ENCODE measurements at places on chromosomes 6 and 20.

DNA sequence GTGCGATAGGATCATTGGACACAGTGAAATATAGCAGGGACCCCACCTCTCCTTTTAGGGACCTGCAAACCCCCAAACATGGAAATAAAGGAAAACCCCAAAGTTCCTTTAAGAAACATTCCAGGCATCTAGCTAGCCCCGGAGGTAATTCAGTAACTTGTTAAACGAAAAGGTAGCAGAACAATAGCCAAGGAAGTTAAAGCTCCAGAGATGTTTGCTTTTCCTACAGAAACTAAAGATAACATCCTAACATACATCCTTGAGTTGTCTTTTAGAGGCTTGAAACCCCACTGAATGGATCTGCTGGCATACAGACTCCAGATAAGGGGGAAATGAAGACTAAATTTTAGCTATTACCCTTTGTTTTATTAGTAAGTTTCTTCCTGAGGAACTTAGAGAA, 51.0 kb downstream of the FAM184A start:
- DNase-seq, result no peak

DNA sequence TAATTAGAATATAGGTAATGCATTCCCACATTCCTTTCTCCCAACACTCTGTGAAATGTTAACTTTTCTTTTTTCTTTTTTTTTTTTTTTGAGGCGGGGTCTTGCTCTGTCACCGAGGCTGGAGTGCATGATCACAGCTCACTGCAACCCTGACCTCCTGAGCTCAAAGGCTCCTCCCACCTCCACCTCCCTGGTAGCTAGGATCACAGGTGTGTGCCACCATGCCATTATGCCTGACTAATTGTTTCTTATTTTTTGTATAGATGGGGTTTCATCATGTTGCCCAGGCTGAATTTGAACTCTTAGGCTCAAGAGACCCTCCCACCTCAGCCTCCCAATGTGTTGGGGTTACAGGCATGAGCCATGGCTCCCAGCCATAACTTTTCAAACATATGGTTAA, 135.7 kb upstream of the SHLD1 start:
- DNase-seq, result no peak

DNA sequence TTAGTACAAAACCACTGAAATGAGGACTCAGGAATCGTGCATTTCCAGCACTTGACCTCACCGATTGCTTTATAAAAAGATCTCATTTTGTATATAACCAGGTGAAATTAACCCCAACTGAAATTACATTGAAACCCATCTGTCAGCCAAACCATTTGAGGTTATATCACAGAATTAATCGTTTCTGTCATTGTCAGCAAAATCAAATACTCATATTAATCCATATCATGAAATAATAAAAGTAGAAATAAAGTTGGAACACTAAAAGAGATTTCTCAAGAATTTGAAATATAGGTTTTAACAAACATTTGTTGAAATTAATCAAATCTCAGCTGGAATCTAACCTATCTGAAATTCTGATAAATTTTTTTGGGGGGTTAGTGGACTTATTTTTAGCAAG, 23.7 kb downstream of the KHDRBS2 start:
- no peak for DNase-seq

GRCh38 chr6:129280293-129280644, 397.3 kb downstream of the LAMA2 start:
- no peak for DNase-seq

- no peak for DNase-seq
Measured at GRCh38 chr20:23165307-23165750, 79.2 kb upstream of the CD93 start.

- no peak for DNase-seq
Measured at GRCh38 chr6:149366267-149366921, 33.7 kb upstream of the SUMO4 start.

DNA sequence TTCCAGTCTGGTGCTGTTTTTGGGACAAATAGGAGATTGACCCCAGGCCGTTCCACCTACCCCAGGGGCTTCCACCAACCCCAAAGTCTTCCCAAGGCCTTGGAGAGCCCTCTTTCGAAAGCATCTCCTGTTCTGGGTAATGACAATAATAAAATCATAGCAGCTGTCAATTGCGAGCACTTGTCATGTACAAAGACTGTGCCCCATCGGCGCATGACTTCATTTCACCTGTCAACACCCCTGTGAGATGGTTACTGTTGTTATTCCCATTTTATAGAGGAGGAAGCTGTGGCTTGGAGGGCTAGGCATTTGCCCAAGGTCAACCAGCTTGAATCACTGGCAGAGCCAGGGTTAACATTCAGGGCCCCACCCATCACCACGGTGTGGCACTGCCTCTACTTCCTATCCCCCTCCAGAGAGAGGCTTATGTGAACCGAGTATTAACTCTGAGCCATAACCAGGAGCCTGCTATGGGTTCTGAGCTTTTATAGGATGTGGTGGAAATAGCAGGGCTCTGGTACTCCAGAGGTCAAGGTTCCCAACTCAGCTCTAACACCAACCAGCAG, 51.2 kb downstream of the HNF4A start:
- DNase-seq, result no peak

DNA sequence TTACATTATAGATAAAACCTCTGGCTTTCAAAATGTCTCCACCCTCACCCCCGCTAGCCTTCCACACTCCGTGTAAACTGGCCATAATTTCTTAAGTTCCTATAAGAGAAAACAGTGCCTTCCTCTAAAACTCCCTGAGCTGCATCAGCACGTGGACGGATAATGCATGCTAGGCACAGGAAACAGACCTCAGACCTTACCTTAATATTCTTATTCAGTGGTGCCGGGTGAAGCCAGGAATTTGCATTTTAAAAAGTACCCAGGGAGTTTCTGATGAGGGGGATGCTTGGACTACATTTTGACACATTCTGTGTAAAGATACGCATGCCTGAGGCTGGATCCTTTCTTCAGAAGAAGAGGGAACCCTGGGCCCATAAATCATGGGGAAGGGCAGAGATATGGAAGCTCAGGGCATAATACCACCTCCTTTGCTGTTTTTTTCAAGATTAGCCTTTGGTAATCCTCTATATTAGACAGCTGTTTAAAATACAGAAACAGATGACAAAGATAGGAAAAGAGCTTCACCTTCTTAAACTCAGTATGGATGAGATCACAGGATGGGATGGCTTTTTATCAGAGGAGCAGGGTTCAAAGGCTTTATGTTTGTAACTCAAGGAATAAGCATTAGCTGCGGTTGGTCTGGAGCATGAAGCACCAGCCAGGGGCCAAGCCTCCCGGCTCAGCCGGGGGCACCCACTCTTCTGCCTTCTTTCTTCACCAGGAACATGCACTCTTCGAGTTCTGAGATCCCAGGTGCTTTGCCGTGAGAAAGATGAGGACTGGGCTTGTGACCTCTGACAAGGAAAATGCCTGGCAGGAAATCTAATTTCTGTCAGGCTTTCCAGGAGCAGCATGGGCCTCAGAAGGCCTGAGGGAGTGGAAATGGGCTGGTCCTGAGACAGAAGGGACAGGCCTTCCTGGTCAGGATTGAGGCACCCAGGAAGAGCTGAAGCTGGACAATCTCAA, 218.1 kb upstream of the SOX4 start:
- no peak for DNase-seq

- no peak for DNase-seq
Measured at GRCh38 chr6:159778131-159778530, 11.3 kb downstream of the TCP1 start.

DNA sequence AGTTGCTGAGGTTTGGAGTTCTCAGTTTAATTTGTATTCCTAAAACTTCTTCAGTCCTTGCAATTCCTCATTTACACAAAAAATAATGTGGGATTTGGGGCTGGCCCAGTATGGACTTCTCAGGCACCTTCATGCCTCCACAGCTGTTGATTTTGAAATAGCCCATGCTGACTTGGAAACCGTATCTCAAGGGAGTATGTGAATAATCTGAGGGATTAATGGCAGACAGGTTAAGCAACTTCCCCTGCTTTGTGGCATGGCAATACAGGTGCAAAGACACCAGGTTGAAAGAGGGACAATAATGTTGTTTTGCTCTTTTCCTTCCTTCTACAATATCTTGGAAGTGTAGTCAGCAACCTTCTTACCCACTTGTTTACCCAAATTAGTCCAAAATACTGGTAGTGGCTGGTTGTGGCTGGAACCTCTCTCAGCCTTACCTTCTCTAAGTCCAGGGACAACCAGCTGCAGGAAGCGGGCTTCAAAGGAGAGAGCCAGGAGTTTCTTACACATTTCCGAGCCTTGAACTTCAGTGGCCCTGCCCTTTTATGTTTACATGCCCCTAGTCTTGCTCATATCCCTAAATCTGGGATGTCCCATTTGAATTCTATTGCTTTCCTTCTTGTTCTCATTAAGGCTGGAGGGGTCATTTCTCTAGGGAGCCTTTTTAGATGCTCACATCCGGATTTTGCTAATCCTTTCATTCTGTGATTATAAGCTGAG, 44.1 kb upstream of the ADGRF1 start:
- DNase-seq, result no peak

DNA sequence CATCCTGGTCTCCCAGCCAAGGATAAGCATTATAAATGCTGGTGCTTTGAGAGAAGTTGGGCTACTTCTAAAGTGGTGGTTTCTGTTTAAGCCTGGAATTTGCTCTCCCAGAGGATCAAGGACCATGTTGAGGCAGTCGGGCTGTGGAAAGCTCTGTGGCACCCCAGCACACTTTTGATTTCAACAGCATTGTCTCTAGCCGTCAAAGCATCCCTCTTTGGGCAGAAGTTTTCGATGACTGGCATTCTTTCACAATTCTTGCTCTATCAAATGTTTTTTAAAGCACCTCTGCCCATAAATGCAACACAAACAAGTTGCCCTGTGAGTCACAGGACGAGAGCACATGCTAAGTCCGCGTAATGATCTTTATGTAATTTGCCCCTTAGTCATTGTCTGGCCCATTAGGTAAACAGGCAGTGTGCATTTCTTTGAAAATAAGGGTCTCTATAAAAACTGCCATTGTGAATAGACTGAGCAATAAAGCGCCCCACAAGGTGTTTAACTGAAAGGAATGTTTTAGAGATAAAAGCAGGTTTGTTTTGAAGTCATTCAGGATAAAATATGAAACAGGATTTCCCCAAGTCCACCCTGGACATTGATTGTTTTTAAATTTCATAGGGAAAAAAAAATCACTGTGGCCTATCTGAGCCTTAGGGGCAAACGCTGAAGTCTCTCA, 44.7 kb upstream of the FOXQ1 start:
- no peak for DNase-seq

DNA sequence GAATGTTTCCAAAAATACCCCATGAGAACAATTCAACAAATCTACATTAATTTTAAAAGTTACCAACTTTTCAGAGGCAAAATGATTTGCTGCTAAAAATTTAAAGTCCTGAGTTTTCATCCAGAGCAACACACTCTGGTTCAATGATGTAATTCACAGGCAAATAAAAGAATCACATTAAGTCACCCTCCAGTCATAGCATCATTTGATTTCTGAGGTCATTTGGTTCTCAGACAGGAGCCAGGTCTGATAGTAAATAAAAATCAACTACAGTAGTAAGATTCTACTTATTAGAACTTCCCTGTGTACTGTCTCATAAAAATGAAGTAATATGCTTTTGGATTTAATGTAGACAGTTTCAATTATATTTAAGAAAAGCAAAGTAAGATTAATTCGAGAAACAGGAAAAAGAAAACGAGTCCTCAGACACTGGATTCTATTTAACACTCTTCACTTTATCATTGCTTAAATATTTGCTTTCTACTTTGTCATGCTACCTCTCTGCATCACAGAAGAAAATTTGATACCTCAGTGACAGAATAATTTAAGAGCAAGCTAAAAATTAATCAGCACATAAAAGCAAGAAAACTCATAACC, 25.8 kb downstream of the MAP7 start:
- no peak for DNase-seq

GRCh38 chr20:38805502-38805957, at the start of gene PPP1R16B:
Gene PPP1R16B (plus strand): TSS chr20:38805697. CDS start chr20:38835926, 30,229 bp downstream.
- DNase-seq, result peak; percentile 68

GRCh38 chr6:109034526-109034925, 60.1 kb downstream of the SESN1 start:
- DNase-seq, result no peak

GRCh38 chr6:6090861-6091607, 84.3 kb upstream of the NRN1 start:
- DNase-seq, result no peak

DNA sequence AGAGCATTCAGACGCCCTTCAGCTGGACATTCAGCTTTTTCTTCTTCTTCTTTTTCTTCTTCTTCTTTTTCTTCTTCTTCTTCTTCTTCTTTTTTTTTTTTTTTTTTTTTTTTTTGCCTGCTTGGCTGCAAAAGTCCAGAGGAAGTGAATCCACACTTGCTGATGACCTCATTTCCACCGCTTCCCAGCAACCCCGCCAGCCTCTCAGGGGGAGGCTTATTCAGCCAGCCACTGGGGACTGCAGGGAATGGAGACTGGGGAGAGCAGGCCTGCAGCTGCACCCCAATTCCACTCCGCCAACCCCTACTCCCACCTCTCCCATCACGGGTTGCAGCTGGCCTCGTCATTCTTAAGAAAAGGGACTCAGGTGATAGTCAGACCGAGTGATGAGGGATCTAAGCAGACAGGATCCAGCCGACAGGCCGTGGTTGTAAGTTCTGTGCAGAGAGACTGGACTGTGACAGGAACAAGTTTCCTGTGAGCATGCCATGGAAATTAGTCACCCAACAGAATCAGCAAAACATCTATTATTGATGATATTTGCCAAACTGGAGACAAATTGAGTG, 59.0 kb upstream of the QKI start:
- no peak for DNase-seq

- DNase-seq, result no peak
Measured at GRCh38 chr6:16683641-16684194, 77.5 kb downstream of the ATXN1 start.

DNA sequence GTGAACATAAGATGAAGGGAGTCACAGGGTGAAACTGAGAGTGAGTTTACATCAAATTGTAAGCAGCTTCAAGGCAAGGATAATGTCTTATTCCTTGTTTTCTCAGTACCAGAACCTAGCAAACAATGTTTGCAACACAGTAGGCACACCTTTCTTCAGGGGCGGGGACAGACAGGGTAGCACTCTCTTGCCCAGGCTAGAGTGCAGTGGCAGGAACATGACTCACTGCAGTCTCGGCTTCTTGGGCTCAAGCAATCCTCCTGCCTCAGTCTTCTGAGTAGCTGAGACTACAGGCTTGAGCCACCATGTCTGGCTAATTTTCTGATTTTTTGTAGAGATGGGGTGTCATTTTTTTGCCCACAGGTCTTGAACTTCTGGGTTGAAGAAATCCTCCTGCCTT, 299.8 kb downstream of the CD83 start:
- DNase-seq, result no peak

DNA sequence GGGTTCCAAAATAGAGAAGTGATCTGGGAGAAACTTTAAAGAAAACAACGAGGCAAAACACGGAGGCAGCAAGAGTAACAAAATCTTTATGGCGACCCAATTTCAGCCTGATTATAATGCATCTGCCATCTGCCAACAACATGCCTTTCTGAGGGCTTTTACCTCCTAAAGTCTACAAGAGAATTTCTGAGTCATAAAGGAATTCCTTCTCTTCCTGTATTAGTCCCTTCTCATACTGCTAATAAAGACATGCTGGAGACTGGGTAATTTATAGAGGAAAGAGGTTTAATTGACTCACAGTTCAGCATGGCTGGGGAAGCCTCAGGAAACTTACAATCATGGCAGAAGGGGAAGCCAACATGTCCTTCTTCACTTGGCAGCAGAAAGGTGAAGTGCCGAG, 226.6 kb downstream of the HACE1 start:
- no peak for DNase-seq

All from stimulated activated CD4-positive, alpha-beta T cell treated with anti-CD3 and anti-CD28 coated beads, Interleukin-2, amount 100 ng/mL, for 4 hours (primary cell).